ENCODE measurements at places on chromosomes 6 and 20.

GRCh38 chr20:47464380-47465101, 37.1 kb upstream of the NCOA3 start:
- DNase-seq, result peak; percentile 57

- DNase-seq, result no peak
Observed at GRCh38 chr6:147459780-147460179, 48.7 kb upstream of the SAMD5 start.

DNA sequence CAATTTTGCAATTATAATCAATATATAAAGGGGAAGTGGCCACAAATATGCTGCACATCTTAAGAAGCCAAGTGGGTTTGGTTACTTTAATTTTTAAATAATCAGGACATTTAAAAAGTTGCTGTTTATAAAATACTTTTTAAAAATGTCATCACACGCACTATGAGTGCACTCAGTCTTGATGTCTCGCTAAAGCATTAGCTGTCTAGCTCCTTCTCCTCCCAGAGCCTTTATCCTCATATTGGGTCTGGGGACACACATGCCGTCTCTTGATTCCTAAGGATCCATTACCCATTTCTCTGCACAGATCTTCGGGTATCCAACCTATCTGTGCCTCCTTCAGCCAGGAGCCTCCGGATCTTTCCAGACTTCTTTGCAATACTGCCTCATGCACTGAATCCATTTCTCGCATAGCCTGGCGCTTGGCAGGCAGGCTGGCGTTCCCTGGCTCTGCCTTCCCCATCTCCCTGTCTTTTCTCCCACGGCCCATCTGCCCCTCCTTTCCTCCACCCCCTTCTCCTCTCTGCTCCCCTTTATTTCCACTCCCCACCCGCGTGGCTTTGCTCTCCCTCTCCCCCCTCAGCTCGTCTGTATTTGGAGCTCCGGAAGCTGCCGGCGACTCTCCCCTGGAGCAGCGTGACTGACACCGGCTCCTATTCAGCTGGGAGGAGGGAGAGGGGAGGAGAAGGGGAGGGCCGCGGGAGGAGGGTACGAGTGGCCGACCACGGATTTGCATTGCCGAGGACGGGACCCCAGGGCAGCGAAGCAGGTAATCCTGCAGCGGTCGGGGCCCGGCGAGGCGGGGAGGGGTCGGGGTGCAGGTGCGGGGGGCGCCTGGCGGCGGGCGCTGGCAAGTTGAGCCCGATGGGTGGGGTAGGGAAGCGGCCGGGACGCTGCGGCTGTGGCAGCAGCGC, at the start of gene CAP2:
Gene CAP2, plus strand, starts transcription at position 618 of the 914 bp plus-strand sequence. CDS start 27,961 bp downstream, outside the sequence.
- DNase-seq, result peak; percentile 81

GRCh38 chr20:21159658-21160380, 33.9 kb downstream of the KIZ start:
- no peak for DNase-seq

DNA sequence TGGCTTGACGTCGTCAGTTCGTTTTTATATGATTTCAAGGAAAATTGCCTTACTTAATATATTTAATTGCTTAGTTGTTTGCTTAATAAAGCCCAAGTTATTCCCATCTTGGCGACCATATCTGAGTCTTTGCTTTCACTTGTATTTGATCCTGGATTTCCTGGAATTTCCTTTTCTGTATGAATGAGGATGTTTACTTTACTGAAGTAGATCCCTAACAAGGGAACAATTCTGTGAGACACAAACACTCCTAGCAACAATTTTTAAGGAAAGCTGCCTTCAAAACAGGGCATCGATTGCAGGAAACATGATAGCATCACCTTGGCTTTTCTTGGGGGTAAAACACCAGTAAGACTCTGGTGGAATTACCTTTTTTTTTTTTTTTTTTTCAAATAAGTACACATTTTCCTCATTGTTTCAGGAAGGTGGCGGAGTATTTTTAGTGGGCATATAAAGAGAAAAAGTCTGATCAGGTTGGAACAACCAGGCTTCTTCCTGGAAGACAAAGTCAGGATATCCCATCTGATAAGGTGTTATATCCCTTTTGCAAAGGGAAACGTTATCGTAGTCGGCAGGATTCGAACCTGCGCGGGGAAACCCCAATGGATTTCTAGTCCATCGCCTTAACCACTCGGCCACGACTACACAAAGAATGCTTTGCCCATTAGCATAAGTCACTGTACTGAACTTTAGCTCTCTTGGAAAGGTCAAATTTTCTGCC, 68.5 kb upstream of the ZNF184 start:
- no peak for DNase-seq

DNA sequence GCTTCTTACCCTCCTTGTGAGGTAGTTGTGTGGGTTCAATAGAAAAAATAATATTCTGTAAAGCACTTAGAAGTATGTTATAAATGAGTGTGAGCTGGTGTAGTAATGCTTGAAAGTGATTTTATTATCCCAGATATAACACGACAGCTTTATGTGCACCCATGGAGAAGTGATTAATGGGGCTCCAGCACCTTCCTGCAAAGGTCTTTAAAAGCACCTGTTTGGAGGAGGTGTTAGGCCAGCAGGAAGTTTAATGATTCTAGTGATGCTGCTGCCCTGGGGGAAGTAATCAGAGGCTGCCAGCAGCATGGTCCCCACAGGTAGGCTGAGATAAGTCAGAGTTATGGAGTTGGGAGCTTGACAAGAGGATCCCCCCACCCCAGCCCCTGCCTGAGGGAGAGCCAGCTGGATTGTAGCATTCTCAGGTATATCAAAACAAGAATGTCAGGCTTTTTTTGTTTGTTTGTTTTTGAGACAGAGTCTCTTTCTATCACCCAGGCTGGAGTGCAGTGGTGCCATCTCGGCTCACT, 166.3 kb downstream of the PHACTR1 start:
- no peak for DNase-seq

GRCh38 chr6:41294214-41294872, 7.9 kb upstream of the TREM1 start:
- no peak for DNase-seq

GRCh38 chr6:139117734-139118133, 17.1 kb upstream of the HECA start:
- DNase-seq, result no peak

- no peak for DNase-seq
Observed at GRCh38 chr20:9071976-9072726, 3.3 kb downstream of the PLCB4 start.

GRCh38 chr6:95576218-95576997, 927 bp upstream of the MANEA start:
- no peak for DNase-seq

- no peak for DNase-seq
Observed at GRCh38 chr20:6920991-6921613, 153.6 kb downstream of the BMP2 start.

DNA sequence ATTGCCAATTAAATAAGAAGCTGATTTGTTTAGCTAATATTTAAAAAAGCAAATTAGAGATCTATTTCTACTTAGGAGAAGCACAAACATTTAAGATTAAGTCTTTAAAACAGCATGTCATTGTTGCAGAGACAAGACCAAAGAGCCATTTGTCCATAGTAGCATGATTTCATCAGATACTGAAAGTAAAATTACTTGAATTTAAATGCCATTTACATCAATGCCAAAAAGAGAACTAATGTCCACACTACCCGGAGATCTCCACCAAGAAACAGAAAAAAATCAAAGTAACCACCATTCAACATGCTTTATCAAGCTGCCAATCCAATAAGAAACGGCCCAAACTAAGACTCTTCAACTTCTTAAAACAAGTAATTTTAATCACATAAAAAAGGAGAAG, 15.7 kb downstream of the AURKA start:
- no peak for DNase-seq

DNA sequence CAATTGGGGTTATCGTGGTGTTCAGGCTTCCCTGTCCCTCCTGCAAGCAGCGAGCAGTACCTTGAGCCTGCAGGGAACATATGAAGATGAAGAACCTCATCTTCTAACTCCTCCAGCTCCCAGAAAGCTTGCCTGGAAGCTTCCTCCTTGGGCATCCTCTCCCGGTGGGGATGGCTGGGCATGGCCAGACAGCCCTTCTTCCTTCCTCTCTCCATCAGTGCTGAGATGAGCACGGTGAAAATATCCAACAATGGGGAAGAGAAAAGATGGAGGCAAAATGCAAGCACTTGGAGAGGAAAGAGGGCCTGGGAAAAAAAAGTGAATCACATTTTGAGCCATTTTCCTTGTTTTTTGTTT, 107.7 kb upstream of the FOXA2 start:
- no peak for DNase-seq

DNA sequence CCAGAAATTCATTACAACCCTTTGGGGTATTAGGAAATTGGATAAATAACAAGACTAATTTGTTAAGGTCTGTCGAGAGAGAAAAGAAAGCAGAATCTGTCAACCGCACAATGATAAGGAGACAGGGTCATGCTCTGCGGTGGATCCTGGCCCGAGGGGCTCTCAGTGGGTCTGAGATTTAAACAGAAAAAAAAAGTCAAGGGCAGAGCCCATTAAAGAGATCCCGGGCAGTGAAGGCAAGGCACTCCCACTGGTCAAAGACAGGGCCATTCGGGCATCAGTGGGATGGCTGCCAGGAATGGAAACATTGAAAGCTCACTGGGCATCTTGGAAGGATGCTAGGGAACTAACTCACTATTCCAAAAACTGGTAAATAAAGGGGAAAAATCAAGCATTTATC, 77.9 kb downstream of the GNAS-AS1 start:
- no peak for DNase-seq

DNA sequence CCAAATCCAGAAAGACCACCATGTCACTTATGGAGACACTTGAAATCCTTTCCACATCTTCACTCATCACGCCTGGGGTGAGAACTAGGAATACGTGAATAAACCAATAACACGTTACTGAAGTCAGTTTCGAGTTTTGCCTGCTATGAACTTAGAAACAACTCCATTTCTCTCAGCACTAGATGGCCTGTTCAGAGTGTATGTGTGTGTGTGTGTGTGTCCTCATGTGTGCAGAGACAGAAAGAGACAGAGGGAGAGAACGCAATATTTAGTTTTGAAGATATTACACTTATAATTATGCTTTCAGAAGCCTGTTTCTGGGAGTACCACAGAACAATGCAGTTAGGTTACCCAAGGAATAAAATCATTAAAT, 81.2 kb upstream of the CCN6 start:
- DNase-seq, result no peak

DNA sequence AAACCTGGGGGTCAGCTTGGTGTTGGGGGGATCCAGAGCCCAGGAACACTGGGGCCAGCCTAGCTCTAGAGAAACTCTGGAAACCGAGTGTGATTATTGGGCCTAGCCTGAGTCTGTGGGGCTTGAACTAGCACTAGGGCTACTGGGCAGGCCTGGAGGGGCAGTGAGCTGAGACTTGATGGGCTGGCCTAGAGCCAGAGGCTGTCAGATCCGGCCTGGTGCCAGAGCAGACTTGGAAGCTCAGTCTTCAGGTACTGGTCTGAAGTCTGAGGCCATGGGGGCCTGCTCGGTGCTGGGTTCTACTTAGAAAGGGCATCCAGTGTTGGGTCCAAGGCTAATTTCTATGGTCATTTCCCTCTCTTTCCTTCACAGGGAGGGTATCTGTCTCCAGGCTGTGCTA, 2.7 kb downstream of the DEFB112 start:
- DNase-seq, result no peak

DNA sequence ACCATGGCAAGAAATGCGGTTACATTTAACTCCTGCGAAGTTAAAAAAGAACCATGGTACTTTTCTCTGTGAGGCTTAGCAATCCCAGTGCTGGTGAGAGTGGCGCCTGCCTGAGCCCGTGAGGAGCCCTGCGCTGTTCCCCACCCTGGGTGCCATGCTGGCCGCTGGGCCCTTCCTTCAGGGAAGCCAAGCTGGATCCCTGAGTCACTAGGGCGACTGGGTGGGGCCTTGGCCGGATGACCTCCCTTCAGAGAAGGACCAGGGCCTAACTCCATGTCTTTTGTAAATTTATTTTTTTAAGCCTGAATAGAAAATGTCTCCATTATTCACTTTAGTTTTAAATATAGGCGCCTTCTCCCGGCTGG, 209.1 kb downstream of the ERMARD start:
- DNase-seq, result no peak

DNA sequence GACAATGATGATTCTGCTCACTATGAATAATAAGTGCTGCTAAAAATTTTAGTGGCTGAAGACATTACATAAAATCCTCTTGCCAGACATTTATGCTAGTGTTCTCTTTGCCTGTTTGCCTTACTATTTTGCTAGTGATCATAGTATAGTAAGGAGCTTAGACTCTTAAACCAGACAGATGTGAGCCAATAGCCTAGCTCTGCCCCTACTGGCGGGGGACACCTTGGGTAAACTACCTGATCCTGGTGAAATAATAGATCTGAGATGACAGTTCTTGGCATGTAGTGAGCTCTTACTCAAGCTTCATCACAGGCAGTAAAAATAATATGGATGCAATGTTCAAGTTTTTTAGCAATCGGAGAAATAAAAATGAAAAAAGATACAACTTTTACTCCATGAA, 18.8 kb downstream of the ENPP3 start:
- no peak for DNase-seq

DNA sequence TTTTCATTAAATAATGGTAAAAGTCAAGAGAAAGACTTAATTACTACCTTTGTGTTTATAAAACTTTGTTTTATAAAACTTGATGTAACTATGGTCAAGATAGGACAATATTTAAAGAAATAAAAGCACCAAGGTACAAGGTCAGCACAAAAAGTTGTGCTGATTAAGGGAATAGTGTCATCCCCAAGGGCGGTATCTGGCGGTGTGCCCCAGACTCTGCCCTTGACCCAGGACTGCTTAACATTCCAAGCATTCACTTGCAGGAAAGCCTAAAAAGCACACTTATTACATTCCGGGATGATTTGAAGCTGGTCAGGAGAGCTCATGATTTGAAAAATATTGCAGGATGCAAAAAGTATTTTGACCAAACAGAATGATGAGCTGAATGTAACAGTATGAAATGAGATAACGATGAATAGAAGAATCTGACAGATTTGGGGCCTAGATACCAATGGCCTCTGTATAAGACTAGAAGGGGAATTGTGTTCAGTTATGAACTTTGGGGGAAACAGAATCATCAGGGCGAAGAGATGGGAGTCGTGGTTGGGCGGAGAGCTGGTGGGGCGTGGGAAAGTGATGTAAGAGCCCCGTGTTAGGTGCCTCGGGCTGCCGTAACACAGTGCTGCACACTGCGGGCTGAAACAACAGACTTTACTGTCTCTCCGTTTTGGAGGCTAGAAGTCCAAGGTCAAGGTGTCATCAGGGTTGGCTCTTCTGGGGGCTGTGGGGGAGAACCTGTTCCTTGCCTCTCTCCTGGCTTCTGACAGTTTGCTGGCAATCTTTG, 77.2 kb downstream of the CDC5L start:
- peak; percentile 60 for DNase-seq

All from left ventricle myocardium superior (tissue), 1 donor.